ENCODE measurements at places on chromosomes 2 and 18.

DNA sequence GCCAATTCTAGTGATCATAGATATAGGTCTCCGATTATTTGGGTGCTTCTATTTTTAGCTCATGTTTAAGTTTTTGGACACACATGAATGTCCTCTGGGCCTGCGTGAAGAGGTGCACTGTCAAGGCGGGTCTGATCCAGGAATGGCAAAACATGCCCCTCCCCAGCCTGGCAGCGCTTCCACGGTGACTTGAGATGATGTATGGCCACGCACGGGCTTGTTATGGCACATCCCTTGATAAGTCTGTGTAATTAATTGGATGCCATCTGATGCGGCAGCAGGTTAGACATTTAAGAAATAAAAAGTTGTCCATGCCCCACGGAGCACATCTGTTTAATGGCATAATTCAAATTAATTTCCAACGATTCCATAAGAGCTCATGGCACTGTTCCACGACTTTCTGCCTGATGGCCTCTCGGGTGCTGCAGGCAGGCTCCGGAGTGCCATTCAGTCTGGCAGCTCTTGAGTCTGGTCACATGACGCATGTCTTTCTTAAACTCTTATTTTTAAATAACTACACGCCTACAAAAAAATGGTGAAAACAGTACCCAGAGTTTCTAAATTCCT lies 151.4 kb downstream of the ACKR3 start:
- DNase-seq: no peak

DNA sequence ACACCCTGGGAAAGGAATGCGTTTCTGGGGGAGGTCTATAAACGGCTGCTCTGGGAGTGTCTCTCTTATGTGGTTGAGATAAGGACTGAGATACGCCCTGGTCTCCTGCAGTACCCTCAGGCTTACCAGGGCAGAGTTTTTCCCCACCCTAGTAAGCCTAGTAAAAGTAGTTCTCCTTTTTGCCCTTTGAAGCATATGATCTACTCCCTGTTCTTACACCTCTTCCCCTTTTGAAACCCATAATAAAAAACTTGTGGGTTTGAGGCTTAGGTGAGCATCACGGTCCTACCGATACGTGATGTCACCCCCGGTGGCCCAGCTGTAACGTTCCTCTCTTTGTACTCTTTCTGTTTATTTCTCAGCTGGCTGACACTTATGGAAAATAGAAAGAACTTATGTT lies 97.4 kb downstream of the FSIP2 start:
- DNase-seq: no peak

DNA sequence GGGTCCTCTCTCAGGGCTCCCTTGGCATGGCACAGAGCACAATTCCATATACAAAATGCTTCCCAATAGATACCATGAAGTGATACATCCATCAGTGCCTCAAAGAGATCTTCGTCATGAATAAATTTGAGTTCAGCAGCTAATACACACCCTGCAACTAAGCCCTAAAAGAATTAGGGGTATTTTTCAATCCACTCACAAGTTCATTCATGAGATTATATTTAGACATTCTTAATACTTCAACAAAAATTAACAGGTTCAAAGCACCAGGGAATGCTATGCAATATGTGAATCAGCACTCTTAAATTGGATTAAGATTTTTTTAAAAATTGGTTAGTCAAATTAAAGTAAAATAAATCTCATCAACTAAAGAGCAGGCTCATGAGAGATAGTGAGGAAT lies 79.7 kb downstream of the PID1 start:
- DNase-seq: no peak

GRCh38 chr2:23476786-23477185 lies 91.8 kb downstream of the KLHL29 start:
- no peak for DNase-seq

DNA sequence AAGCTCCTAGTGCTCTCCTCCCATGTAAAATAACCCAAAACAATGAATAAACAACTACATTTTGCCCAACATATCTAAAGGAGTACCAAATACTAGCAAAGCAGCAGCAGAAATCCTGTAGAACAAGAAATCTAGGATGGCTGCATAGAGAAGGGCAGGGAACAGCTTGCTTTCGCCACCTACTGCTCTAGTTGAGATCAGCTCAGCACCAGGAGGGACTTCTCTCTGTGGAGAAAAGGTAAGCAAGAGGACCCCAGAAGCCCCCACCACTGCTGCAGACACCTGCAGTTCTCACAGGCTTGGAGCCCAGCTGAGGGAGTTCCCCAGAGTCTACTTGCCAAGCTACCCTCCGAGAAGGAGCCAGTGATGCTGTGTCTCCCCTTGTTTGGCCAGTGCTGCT lies 243.0 kb upstream of the CHST9 start:
- no peak for DNase-seq

- no peak for DNase-seq
These were observed 4.0 kb downstream of the YES1 start for GRCh38 chr18:808086-808485.

GRCh38 chr18:33716061-33716683 lies 138.2 kb downstream of the ASXL3 start:
- DNase-seq: no peak

- no peak for DNase-seq
These were observed at the start of gene KYNU for GRCh38 chr2:142877216-142877838. TSS of gene KYNU (plus strand) at chr2:142877664. CDS start at chr2:142885368, 7,704 bp downstream.

- no peak for DNase-seq
These were observed 25.4 kb upstream of the FMNL2 start for GRCh38 chr2:152309352-152310214.

GRCh38 chr2:201952187-201952586 lies 81.5 kb upstream of the FZD7 start:
- no peak for DNase-seq

DNA sequence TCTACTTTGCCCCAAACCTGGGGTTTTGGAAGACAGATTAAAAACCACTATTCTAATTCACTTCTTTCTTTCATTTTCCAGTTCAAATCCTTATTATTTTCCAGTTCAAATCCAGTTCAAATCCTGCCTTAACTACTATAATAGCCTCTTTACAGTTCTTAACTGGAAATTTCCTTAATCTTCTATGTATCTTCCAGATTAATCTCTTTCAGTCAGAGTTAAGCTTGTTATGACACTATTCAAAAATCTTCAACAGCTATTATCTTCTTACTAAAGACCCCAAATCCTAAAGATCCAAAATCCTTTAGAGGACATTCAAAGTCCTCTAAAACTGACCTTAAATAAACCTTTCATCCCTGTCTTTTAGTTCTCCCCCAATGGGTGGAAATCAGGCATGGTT lies 30.1 kb downstream of the EIF2AK3 start:
- no peak for DNase-seq

DNA sequence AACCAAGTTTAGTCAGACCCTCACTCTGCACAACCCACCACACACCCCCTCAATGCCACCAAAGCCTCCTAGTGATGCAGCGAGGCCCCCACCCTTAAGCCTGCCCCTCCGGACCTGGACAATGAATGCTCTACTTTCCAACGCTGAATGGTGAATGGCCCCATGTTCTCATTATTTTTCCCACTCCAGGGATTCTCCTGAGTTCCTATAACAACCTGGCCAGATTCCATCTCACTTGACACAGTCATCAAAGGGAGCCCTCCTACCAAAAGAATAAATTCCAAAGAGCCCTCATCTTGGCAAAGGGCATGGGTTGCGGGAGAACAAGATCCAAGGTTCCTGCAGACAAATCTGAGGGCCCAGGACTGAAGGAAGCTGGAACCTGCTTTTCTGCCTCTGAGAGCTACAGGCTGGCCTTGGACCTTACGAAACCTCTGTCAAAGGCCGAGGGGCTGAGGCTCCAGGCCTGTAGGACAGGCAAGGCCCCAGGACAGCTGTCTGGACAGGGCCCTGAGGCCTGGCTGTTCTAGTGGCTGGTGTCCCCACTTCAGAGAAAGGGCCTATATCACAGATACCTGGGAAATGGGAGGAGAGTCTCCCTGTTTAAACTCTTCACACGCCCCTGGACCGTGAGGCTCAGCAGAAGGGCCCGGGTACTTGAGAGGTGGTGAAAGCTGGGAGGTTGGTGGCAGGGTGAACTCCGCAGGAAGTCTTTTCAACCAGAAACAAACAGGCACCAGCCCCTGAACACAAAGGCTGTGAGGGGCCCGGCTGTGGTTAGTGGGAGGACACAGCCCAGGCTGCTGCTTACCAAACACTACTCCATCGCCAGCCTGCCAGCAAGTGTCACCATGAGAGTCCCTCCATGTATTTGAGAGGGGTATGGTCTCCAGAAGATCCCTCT lies 27.3 kb downstream of the SFXN5 start:
- DNase-seq: no peak

GRCh38 chr2:110716959-110717645 lies 15.3 kb upstream of the ACOXL start:
- peak; percentile 10 for DNase-seq

GRCh38 chr2:105571445-105571987 lies 172.7 kb upstream of the FHL2 start:
- no peak for DNase-seq

- no peak for DNase-seq
These were observed 26.3 kb upstream of the CASP8 start for GRCh38 chr2:201233812-201234662.

Measured in fibroblast of skin of back (primary cell).